Left colon (tissue), 2 donors: ENCODE measurements at places on chromosomes 5 and 9.

DNA sequence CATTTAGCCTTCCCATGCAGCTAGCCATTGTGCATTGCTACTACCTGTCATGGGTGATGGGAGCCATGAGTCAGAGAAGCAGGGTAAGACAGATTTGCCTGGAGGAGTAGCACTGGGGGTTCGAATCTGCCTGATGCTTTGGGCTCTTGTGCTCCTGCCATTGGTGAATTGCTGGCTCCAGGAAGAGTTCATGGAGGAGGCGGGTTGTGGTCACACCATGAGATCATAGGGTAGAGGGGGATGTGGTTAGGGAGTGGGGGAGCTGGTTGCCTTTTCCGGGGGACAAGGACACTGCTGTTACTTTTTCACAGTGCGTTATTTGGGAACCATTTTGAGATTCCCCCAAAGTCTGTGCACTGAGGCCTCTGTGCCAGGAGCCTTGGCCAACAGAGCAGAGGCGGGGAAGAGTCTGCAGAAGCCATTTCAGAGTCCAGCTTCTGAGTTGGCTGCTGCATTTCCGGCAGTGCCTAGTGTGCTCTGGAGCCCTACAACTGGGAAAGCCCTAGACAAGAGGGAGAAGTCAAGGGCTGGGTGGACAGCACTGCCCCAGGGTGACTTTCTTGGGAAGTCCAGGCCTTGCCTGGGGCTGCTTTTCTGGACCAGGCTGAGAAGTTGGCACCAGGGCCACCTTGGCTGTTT is 6.2 kb downstream of the ANGPTL2 start:
- no peak for DNase-seq

GRCh38 chr9:86082870-86083269 is 16.5 kb downstream of the GOLM1 start:
- DNase-seq = no peak

- no peak for DNase-seq
Observed at GRCh38 chr5:5645198-5645597, 222.7 kb downstream of the ICE1 start.

DNA sequence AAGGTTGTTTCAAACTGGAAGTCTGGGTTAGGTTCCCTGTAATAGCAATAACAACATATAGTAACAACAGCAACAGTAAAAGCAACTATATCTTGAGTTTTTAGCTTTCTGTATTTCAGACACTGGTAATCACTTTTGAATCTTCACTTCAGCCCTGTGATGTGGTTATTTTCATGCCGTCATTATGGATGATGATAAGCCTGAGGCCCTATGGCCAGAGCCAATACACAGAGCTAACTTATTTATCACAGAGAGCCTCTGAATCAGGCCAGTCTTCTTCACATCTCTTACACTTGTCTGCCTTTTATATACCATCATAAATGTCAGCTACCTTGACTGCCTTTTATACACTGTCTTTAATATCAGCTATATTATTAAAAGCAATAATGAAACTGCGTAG is 329.0 kb downstream of the FER start:
- DNase-seq = no peak

- DNase-seq = peak; percentile 75
Observed at GRCh38 chr5:141637767-141638419, 1.1 kb downstream of the RELL2 start.

DNA sequence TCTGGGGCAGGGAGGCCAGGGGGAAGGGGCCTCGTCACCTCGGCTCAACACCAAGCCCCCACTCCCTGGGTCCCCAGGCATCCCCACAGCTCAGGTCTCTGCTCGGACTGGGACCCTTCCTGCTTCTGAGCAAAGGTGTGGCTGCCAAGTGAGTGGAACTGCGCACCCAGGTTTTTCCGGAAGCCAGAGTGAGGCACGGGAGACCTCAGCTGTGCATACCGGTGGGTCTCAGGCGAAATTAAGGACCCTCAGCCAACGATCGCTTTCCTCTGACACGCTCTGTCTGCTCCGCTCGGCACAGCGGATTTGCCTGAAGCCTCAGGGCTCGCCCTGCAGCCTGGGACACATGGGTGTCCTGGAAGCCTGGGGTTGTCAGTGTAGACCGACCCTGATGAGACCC is 41.0 kb upstream of the IRX4 start:
- DNase-seq = no peak

DNA sequence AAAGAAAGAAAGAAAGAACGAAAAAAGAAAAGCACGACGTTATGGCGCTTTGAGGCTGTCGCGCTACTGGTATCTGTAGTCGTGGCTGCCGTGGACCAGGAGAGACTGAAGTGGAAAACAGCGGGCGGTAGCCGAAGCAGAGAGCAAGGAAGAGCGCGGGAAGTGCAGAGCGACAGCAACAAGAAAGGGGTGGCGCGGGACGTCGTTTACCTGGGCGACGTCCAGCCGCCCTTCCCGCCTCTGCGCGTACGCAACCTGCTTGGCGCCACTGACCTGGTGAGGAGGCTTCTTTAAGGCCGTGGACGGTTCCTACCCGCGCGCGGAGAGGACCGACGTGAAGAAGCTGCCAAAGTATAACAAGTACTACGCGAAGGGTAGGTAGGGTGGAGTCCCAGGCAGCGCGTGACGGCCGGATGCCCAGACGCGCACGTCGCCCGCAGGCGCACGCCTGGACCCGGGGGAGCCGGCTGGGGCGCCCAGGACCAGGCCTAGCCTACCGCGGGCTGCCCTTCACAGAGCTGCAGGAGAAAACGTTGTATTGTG is 15.4 kb downstream of the CCL28 start:
- DNase-seq = peak; percentile 69

DNA sequence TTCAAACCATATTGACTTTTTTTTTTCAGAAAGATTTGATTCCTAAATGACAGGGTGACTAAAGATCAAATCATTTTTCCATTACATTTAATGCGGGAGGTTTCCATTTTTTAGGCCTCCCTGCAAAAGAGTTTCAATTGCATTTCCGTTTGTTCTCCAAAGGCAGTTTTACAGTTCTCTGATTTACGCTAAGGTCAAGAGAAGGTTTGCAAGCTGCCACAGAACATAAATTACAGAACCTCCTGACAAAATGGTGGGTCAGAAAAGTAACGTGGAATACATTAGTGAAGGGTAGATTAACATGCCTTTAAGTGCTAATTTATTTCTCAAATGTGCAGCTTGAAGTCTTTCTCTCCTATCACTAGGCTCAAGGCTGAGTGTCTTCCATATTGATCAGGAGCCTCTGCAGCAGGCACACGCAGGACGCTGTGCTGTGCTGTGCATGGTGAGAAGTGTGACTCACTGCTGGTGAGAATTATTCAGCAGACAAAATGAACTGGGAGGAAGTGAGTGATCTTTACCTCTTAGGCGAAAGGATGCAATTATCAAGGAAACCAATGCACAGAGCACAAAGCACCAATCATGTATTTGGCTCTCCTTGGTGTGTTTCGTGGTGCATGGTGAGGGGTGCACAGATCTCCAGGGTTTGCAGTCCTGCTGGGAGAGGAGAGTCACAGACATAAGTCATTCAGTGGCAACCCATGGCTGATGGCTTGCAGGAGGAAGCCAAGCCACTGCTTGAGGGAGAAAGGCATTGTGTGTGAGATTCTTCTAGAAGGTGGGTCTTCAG is 136.3 kb downstream of the TENT4A start:
- no peak for DNase-seq

DNA sequence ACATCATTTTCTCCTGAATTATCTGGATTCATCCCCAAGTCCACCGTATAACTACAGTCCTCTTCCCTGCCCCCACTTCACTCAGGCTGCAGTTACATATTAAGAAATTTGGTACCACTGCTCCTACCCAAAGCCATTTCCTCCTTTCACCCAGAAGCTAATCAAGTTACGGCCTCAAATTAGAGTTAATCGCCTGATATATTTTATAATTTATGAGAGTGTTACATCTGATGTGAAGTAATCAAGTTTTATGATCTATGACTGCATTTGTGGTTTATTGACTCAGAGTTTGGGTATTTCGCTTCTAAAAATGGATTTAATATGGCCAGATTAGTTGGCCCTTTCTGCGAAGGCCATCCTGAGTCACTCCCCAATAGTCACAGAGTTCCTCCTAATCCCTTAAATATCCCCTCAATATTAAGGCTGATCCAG is 223.6 kb upstream of the KIF2A start:
- no peak for DNase-seq
